ENCODE measurements at places on chromosomes 11 and 22.

GRCh38 chr11:12276831-12277475, 100.4 kb upstream of the PARVA start:
- DNase-seq: no peak

- no peak for DNase-seq
Measured at GRCh38 chr11:73797457-73797856, 9.8 kb downstream of the MRPL48 start.

- DNase-seq: no peak
Measured at GRCh38 chr11:99535406-99535805, 514.7 kb downstream of the CNTN5 start.

- DNase-seq: no peak
Measured at GRCh38 chr11:122334546-122335339, 218.7 kb upstream of the BLID start.

DNA sequence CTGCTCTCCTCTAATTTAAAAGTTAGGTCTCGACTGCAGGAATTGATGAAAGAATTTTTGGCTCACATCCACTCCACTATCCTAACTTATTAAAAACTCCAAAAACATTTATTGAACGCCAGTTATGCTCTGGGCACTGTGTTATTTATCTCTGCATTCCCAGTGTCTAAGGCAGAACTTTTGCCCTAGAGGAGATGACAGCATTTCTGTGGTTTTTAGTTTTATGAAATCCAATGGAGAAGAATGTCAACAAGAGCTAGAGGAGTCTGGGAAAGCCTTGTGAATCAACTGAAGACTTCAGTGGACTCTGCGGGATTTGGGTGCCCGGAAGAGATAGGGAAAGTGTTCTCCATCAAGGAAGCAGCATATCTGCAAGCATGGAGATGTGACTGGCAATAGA, 217.0 kb upstream of the PGR start:
- no peak for DNase-seq

GRCh38 chr11:116691771-116692177, 81.0 kb downstream of the BUD13 start:
- DNase-seq: peak; percentile 28

DNA sequence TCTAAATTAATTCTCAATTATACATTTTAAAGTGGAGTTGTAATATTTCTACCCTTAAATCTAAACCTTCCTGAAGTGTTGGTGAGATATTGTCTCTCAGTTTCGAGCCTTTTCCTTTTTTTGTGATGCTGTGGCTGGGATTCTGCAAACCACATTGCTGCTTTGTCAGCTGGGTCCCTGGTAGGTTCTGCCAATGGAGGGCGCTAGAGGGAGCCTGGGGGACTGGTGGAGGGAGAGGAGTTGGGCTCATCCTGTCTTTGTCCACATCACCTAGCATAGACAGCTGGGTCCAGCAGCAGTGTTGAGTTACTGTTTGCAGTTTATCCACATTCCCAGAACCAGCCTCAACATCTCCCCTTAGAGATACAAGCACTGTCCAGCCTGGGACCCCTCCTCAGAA, 41.0 kb downstream of the TRAF6 start:
- DNase-seq: no peak

DNA sequence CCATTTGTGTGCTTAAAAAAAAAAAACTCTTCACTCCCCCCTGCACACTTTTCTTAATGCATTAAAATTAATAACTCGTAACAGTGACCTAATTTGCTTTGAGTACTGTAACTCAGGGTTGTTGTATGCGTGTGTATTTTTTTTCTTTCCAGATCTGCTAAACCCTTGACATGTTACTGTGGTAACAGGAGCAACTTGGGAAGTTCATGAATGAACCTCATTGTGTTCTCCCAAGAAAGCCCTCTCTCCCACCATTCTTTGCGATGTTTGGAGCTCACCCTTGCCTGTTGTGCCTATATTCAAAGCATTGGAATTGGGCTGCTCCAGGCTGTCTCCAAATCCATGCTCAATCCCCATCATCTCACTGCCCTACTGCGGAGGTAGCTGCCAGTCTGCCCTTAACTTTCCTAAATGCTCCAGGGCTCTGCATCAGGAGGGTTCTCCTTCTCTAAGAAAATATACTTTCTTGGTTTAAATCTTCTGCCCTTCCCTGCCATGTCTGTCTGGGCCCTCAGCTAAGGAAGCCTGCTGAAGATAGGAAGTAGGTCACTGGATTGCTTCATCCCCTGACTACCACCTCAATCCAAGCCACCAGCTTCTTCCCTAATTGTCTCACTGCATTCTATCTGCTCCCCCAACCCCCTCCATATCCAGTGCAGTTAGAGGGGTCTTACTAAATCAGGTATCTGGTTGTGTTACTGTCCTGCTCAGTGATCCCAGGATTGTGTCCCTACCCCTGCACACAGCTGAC, 70.3 kb downstream of the KIRREL3 start:
- no peak for DNase-seq

GRCh38 chr11:78032090-78032489, 9.0 kb upstream of the KCTD14 start:
- no peak for DNase-seq

- no peak for DNase-seq
Measured at GRCh38 chr11:41414771-41415440, 44.5 kb downstream of the LRRC4C start.

All from activated naive CD4-positive, alpha-beta T cell (primary cell).